ENCODE measurements at places on chromosomes 3 and 15.
A peak's percentile ranks its signal among the peaks of the same experiment; 100 is the strongest.

GRCh38 chr3:105334138-105334882 is 32.4 kb upstream of the ALCAM start:
- DNase-seq: peak; percentile 56

DNA sequence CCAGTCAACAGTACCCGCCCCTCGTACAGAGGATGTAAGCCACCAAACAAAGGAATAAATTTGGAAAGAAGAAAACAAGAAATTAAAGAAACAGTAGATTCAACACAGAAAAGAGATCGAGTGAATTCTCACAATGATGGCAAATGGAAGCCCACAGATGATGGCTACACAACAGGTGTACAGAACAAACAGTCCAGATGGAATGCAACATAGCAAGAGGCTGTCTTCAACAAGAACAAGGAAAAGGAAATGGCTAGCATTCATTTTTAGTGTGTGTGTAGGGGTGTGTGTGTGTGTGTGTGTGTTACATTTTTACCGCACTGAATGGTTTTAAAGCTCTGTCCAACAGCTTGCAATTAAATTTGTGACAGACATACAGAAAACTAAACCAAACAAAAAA is 12.9 kb downstream of the NEDD4 start:
- no peak for DNase-seq

- peak; percentile 21 for DNase-seq
These were observed 112.1 kb upstream of the ICE2 start for GRCh38 chr15:60590935-60591495.

DNA sequence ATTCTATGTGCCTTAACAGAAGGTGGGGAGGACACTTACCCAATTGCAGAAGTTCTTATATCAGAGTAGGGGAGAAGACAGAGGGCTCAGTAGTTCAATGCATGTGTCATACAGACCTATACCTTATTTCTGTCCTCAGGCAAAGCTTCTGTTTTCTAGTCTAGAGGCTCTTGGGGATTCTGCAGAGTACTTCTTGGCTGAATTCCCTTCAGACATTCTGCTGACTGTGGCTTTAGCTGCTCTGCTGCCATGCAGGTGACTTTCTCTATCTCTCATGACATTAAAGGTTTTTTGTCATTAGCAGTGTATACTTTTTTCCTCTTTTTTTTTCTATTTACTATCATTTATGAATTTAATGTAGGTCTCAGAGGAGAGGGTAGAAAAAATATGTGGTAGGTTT is 172.8 kb upstream of the PLSCR5 start:
- DNase-seq: no peak

GRCh38 chr15:32861761-32862160 is 144.0 kb downstream of the GREM1 start:
- DNase-seq: no peak

GRCh38 chr3:67854663-67855062 is 200.3 kb upstream of the SUCLG2 start:
- no peak for DNase-seq

- DNase-seq: no peak
These were observed 1.5 kb downstream of the FAH start for GRCh38 chr15:80154336-80154735.

GRCh38 chr3:103308921-103309320 is 874.1 kb downstream of the ZPLD1 start:
- DNase-seq: no peak

GRCh38 chr3:54630101-54630623 is 297.7 kb downstream of the LRTM1 start:
- no peak for DNase-seq

- DNase-seq: peak; percentile 90
These were observed 90.7 kb downstream of the IGF2BP2 start for GRCh38 chr3:185733980-185734724.

DNA sequence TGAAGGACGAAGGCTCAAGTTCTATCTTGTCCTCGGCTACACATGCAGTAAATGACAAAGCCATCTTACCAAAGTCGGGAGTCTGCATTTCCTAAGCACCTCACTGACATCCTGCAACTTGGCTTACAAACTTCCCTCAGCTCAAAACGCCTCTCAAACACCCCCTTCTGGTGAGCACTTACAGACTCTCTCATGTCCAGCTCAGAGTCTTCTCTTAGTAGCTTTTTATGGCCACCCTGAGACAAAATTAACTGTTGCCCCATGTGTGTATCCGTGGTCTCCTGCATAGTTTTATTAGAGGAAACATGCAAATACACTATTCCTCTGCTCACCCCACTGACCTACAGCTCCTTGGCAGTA is 819.7 kb downstream of the FHIT start:
- peak; percentile 0 for DNase-seq

DNA sequence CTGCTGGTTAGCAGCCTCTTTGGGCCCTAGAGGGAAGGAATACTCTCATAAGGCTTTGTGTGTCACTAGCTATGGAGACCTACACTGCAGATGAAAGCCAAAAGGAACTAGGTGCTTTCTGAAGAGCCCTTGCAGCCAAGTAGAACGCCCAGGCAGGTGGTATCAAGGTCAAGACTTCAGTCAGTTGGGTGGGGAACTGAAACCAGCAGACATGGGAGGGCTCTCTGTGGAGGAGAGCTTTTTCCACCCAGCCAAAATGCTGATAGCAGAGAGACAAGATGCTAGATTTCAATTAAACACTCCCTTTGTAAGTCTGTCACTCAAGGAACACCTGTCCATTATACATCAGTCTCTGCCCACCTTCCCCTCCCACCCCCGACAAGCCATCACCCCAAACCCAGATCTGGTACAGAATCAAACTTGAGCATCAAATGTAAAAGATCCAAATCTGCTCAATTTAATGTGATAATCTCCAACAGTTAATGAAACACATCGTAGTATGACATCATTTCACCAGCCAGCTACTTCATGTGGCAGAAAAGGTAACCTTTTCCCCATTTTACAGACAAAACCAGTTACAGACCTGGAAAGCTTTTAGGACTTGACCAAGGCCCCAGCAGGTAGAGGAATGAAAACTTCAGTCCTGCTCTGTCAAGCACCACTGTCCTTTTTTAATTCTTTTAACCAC is 14.6 kb downstream of the MRPS25 start:
- DNase-seq: no peak

GRCh38 chr15:80591938-80592825 is 102.9 kb upstream of the ABHD17C start:
- DNase-seq: no peak

- DNase-seq: no peak
These were observed 95.5 kb upstream of the DPPA4 start for GRCh38 chr3:109432833-109433232.

- DNase-seq: peak; percentile 14
These were observed 86.9 kb upstream of the PRTG start for GRCh38 chr15:55829826-55830225.

DNA sequence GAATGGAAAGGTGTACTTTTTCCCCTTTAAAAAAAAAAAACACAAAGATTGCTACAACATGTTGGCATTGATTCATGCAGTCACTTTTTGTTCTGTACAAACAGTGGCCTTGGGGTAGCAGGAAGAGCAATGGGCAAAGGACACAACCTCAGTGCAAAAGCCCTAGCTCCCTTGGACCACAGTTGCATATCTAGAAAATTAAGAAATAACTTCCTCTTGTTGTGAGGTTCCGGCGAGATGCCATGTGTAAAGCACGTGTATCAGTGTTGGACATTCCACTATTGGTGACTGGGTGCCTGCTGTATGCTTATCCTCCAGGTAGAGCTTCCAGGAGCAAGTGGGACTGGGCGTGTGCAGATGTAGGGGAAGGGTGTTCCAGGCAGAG is 164.5 kb downstream of the THSD4 start:
- DNase-seq: no peak

GRCh38 chr15:95693917-95694316 is 636.6 kb upstream of the NR2F2 start:
- DNase-seq: no peak

GRCh38 chr15:40069178-40070165 is 30.5 kb upstream of the SRP14 start:
- DNase-seq: peak; percentile 84

GRCh38 chr3:125123451-125124305 is 67.9 kb upstream of the HEG1 start:
- peak; percentile 84 for DNase-seq

GRCh38 chr3:36700537-36701248 is 63.7 kb downstream of the DCLK3 start:
- peak; percentile 77 for DNase-seq

DNA sequence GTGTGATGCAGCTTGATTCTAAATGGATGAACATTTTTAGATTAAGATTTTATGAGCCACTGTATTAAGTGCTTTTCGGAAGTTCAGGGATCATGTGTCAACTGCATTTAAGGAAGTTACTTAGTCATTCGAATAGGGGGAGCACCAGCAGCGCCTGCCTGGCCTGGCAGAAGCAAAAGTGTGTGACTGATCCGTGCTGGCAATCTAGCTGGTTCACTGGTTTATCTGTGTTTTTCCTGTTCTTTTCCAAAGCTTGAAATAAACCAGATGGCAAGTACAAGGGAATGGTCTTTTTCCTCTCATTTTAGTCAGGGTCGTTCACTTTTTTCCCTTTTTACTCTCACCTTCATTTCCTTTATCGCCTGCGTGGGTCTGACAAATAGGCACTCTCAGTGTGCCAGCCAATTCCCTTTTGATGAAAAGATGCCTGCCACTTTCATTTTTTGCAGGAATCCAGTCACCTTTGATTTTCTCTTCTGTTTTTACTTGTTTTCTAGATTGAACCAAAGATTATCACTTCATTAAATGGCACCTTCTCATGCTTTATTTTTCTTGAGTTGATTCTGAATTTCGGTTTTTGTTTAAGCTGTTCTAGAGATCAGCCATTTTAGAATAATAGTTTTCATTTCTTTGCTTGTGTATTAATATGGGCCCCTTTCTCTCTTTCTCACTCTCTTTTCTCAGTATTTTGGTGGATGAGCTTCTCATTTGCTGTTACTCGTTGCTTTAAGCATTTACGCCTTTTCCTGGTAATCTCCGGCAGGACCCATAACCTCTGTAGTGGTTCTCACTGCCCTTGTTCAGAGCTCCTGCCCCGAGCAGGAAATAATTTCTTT is 2.8 kb downstream of the ABHD2 start:
- DNase-seq: peak; percentile 87

- DNase-seq: no peak
These were observed 6.7 kb downstream of the KBTBD13 start for GRCh38 chr15:65083262-65083701.

- DNase-seq: peak; percentile 82
These were observed 317.5 kb upstream of the CNTN6 start for GRCh38 chr3:775178-775880.

- no peak for DNase-seq
These were observed 106.5 kb upstream of the P2RY1 start for GRCh38 chr3:152728231-152728980.

DNA sequence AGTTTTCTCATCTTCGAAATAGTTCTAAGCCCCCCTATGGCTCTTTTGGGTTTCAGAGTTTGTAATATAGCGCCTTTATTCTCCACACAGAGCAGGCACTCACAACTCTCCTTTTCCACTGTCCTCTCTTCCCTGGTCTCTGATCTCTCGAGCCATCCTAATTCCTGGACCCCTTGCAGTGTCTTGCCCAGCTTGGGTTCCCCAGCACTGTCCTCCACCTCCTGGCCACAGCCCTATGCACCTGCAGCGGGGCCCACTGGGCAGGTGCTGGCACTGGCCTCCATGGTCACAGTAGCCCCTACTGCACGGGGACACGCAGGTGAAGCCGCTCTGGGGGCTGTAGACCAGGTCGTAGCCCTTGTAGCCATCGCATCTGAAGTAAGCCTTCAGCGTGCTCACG is 27.9 kb downstream of the MUC20 start:
- DNase-seq: no peak

- peak; percentile 84 for DNase-seq
These were observed 76.8 kb downstream of the BDH1 start for GRCh38 chr3:197478746-197479668.

GRCh38 chr15:58212909-58213526 is 74.8 kb downstream of the AQP9 start:
- peak; percentile 39 for DNase-seq

- DNase-seq: no peak
These were observed 203.5 kb upstream of the ZBTB20 start for GRCh38 chr3:115350606-115351005.

- peak; percentile 22 for DNase-seq
These were observed 191.7 kb downstream of the ARRDC4 start for GRCh38 chr15:98152156-98152555.

GRCh38 chr3:87287011-87287410 is 10.6 kb upstream of the POU1F1 start:
- peak; percentile 66 for DNase-seq

- DNase-seq: no peak
These were observed 18.5 kb upstream of the DPPA4 start for GRCh38 chr3:109355625-109356441.

- DNase-seq: no peak
These were observed 22.9 kb downstream of the NBEAL2 start for GRCh38 chr3:47002171-47003055.

- DNase-seq: no peak
These were observed 18.7 kb upstream of the RPP14 start for GRCh38 chr3:58287354-58287753.

DNA sequence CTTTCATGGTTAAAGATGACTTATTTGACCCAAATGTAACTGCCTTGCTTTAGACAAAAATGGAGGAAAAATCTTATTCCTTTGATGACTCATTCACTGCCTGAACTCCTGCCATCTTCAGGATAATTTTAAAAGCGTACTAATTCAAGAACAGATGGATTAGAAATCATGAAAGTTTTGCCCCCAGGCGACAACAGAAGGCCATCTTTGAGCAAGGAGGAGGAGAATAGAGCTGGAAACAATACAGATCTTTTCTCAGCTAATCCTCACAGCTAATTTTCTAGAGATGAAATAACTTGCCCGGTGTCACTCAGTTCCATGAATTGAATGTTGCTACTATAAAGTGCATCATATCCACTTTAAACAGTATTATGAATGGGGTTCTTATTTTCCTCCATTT is 324.7 kb upstream of the RARB start:
- no peak for DNase-seq

GRCh38 chr15:83991163-83991562 is 244.4 kb upstream of the GOLGA6L4 start:
- DNase-seq: no peak

DNA sequence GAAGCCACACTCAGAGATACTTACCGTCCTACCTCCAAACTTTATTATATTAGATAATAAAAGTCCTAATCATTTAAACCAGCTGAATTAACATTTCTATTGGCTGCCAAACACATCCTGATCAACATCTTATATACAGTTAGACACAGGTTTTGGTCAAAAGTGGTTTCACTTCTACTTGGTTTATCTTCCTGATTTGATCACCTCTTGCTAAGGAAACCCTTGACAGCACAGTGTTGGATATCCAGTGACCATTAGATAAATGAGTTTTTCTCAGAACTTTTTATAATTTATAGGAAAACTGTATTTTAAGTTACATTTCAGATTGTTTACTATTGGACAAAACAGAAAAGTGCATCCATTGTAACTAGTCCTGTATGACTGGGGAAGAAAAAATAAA is 198.4 kb upstream of the NR2F2 start:
- no peak for DNase-seq

DNA sequence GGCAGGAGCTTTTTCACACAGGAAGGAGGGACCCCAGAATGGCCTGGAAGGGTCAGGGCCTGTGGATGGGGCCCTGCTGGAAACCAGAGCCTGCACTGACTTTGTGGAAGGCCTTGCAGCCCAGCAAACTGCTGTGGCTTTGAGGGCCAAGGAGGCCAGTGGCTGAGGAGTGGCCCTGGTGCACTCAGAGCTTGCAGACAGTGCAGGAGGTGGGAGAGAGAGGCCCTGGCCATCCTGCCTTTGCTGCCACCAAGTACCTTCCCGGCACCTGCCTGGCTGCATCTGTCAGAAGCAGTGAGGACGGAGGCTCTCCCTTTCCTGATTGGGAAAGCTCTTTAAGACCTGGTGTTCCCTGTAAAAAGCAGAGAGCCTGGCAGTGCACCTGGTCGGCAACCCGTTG is 6.4 kb downstream of the PSTPIP1 start:
- DNase-seq: no peak
